Gastroesophageal sphincter (tissue), 4 donors: ENCODE measurements at places on chromosomes 16 and 17. TPM values are rescaled to one million over a fixed set of nuclear protein-coding genes. Genes with fewer than 3 reads are reported as not detected.
A peak's percentile ranks its signal among the peaks of the same experiment; 100 is the strongest.

TNP2 gene
- not detected for total RNA-seq

PYDC1 gene
- total RNA-seq, result 0.93 TPM

CDH3 gene
- 7.5 TPM for total RNA-seq

EVI2B gene
- total RNA-seq, result 10.5 TPM

CCL5 gene
- total RNA-seq, result 2.9 TPM

TP53TG3D gene
- total RNA-seq, result not detected

RSPRY1 gene
- total RNA-seq, result 31.8 TPM

SARM1 gene
- 21.7 TPM for total RNA-seq

CTRB2 gene
- total RNA-seq, result not detected

CHRNE gene
- total RNA-seq, result not detected

- no peak for ATAC-seq
Measured at GRCh38 chr17:61279476-61280145, 120.0 kb upstream of the TBX2 start.

- no peak for ATAC-seq
Measured at GRCh38 chr16:70157477-70158260, 15.9 kb upstream of the CLEC18C start.

DNA sequence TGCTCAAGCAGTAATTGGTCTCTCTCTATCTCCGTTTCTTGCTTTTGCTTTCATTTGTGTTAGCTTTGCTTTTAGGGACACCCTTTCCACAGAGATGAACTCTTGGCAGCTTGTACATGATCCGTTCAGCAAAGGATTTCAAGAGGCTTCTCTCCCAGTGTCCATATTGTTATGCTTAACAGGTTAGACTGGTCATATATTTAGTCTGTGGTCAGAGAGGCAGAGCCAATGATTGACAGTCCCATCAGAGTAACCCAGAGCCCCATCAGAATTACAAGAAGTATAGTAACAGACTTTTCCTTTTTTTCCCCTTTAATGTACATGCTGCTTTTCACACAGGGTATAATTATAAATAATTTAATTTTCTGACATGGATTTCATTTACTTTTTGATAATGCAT is 34.4 kb downstream of the GDPD1 start:
- ATAC-seq, result no peak

- ATAC-seq, result no peak
Measured at GRCh38 chr17:42290577-42290976, 2.3 kb downstream of the STAT5A start.

- no peak for ATAC-seq
Measured at GRCh38 chr16:30619638-30620037, 9.4 kb upstream of the ZNF689 start.

DNA sequence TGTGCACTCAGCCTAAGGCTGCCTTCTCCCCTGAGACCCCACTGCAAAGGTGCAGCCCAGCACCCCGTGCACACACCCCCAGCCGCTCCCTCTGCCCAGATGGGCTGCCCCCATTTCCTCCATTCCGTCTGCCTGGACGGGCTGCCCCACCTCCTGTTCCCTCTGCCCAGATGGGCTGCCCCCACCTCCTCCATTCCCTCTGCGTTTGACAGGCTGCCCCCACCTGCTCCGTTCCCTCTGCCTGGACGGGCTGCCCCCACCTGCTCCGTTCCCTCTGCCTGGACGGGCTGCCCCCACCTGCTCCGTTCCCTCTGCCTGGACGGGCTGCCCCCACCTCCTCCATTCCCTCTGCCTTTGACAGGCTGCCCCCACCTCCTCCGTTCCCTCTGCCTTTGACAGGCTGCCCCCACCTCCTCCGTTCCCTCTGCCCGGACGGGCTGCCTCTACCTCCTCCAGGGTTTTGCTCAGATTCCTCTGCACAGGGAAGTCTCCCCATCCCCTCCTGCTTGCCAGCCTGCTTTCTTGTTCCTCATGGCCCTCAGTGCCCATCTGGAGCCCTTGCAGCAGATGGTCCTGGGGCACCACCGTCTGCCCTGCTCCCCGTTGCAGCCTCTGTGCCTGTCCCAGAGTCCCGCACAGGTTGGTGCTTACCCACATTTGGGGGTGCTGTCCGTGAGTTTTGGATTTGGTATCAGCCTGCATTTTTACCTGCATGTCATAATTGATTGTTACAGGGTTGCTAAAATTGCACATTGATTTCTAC is 23.4 kb upstream of the IL17C start:
- ATAC-seq, result no peak

DNA sequence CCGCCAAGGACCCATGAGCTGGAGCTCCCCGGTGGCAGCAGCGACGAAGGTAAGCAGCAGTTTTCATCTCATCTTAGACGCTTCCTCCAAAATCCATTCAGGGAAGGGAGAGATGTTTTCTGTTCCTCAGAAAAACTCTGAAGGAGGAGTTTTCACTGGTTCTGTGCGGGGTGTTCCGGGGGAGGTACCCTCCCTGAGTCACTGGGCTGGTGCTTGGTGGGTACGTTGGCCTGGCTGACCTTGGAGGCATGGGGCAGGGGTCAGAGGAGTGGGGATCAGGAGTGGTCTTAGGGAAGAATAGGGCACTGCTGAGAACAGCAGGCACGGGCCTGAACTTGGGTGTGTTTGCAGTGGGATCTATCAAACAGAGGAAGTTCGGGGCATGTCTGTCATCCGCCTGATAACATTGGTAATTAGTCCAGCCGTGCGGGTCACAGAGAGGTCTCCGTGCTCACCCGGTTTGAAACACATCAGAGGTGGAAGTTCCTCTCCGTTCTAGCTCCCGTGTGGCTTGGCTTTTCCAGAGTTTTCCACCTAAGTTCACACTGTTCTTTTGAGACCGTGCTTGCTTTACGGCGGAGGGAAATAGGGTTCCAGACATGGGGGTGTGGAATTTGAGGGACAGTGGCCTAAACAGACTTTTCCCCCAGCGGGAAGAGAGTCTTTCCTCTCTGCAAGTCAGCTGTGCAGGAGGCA is 59.6 kb upstream of the CIBAR2 start:
- peak; percentile 26 for ATAC-seq

- no peak for ATAC-seq
Measured at GRCh38 chr17:63364944-63365343, 81.2 kb downstream of the CYB561 start.

DNA sequence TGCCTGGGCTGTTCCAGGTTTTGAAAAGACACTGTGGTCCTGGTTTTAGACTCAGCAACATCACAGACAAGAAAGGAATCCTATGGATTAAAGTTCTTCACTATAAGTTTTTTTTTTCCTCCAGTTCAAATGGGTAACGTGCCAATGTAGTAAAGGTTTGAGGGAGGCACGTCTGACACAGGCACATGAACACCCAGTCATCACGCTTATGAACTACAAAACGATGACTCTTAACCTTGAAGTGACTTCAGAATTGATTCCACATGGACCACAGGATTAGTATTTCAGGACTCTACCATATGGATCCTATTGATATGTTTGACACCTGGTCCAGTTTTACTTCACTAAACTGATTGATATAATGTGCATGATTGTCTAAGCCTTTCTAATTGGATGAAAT is 2.3 kb downstream of the PRMT7 start:
- no peak for ATAC-seq

DNA sequence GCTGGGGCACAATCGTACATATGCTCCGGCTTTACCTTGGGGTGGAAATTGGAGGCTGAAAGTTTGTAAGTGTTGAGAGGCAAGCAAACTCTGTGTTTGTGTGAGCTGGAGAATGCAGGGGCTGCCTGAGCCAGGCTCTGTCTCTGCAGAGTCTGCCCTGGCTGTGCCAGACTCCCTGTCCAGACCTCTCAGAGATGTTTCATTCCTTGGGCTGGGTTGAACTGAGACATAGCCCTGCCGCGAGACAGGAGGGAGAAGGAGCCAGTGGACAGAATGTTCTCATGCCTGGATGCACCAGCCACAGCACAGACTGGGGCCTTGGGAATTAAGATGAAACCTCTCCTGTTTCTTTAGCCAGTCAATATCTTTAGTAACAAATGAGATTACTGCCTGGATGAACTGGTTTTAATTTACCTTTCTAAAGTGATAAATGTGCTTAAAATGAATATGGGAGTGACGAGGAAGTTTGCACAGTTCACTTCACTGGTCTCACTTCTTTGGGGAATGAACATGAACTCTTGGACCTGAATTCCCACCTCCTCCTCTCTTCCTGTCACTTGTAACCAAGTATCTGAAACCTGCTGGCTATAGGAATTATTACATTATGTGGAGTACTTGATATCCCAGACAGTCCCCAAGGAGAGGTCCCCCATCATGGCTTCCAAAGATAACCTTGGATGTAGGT is 40.1 kb downstream of the YPEL2 start:
- peak; percentile 81 for ATAC-seq

GRCh38 chr17:80790021-80790765 is 201.4 kb upstream of the CHMP6 start:
- ATAC-seq, result no peak

DNA sequence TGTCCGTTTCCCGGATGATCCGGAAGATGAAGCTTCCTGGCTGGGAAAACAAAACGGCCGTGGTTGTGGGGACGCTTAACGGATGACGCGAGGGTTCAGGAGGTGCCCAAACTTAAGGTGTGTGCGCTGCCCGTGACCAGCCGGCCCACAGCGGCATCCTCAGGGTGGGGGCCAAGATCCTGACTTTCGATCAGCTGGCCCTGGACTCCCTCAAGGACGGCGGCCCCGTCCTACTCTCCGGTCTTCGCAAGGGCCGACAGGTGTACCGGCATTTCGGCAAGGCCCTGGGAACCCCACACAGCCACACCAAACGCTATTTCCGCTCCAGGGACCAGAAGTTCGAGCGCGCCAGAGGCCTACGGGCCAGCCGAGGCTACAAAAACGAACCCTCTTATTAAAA is 1.1 kb upstream of the C16orf90 start:
- ATAC-seq, result no peak

DNA sequence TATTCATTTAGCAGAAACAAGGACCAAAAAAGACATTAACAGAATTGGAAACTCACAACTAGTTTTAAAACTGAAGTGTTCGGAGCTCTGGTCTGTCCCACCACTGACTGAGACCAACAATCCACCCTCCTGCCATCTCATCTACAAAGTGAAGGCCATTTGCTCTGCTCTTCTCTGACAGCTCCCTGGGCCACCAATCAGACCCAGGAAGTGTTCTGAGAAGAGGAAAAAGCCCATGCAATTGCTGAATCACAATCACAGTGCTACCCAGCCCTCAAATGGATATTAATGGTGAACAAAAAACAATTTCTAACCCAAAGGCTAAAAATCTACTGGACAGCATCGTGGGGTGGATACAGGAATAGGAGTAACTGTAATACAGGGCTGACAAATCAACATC is 2.1 kb downstream of the RPL23 start:
- ATAC-seq, result no peak

- no peak for ATAC-seq
Measured at GRCh38 chr17:42687707-42688320, 5.5 kb downstream of the CNTNAP1 start.

- peak; percentile 87 for ATAC-seq
Measured at GRCh38 chr16:89325861-89326471, 108.5 kb downstream of the ZNF778 start.
